ENCODE measurements at places on chromosomes 13 and 19.

- no peak for DNase-seq
Observed at GRCh38 chr13:37878496-37878895, 8.9 kb upstream of the TRPC4 start.

DNA sequence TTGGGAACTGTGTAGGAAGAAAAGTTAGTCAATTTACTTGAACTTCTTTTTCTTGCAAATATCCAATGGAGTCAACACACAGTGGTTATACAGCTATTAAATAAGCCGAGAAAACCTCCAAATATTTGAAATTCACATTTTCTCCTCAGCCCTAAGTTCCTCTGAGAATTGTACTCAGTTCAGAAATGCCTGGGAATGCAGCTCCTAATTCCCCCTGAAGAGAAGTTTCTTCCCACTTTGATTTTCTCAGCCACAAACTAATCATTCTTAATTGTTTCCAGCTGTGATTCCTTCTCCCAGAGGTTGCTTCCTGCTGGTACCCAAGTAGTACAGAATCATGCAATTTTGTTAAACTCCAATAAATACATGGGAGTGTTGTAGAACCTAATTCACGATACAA, 246.1 kb upstream of the MIR17HG start:
- DNase-seq: no peak

DNA sequence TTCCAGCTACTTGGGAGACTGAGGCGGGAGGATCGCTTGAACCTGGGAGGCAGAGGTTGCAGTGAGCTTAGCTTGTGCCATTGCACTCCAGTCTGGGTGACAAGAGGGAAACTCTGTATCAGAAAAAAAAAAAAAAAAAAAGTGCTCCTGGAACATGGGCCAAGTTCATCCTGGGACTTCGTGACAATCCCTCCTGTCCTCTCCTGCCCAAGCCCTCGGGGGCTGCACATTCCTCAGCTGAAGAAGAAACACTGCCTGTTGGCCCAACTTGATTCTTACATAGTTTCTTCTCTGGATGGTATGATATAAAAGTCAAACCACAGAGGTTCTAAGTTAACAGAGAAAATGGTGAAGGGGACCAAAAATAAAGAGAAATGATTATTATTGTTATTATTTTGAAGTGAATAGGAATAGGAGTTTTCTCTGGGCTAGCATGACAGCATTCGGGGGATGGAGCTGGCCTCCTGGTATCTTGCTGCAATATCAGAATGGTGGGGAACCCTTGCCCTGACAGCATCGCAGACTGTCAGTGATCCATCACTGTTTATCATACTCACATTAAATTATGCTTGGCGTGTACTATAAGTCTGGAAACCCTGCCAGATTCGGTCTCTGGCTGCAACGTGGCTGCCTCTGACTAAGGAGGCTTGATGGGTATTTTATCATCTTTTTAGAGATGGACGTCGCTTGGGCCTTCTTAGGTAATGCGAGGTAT, 113.7 kb upstream of the OXGR1 start:
- no peak for DNase-seq

DNA sequence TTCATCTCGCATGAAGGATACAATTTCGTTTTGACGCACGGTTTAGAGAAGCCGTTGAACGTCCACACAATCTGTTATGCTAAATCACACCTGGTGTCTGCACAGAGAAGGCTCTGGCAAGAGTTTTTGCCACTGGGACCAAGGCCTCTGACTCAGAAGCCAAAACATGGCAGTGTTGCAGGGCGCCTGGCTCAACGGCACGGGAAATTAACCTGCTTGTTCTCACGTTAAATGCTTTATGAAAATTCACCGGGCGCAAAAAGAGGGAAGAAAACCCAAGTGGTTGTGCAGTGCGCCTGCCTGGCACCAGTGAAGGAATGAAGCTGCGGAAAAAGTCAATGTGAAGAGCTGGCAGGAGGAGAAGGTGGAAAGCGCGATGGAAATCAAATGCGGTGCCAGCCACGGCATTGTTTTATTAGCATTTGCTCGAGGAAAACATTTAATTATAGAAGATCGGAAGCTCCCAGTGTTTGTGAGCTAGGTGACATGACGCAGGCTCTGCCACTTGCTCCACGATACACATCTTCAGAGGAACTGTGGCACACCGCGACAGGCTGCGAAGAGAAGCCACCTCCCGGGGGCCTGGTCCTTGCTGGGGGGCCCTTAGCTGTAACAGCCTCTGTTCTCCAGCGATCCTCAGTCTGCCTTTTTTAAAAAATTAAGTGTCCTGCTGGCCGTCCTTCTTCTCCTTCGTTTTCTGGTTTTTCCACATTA, 126.2 kb downstream of the ZIC5 start:
- DNase-seq: no peak

GRCh38 chr19:53076984-53077383, 26.2 kb downstream of the ZNF160 start:
- no peak for DNase-seq
